ENCODE measurements at places on chromosomes 7 and 10. TPM values are rescaled to one million over a fixed set of nuclear protein-coding genes. Genes with fewer than 3 reads are reported as not detected.
A peak's percentile ranks its signal among the peaks of the same experiment; 100 is the strongest.

TNPO3 gene
- 63.4 TPM for total RNA-seq

DNA sequence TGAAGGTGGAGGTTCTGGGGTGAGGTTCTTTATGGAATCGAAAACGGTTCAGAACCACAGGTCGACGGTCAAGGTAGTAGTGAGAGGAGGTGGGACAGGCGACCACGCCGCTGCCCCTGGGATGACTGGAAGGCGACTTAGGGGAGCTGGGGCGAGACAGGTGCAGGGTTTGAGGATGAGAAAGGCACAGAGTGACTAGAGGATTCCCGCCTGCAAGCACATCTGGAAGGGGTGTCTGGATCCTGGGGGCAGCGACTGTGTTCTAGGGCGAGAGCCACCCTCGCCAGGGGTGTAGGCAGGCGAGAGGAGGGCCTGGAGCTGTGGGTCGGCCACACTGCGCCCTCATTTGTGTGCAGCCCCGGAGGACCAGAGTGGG lies 468 bp upstream of the IRF5 start:
- DNase-seq = no peak

DNA sequence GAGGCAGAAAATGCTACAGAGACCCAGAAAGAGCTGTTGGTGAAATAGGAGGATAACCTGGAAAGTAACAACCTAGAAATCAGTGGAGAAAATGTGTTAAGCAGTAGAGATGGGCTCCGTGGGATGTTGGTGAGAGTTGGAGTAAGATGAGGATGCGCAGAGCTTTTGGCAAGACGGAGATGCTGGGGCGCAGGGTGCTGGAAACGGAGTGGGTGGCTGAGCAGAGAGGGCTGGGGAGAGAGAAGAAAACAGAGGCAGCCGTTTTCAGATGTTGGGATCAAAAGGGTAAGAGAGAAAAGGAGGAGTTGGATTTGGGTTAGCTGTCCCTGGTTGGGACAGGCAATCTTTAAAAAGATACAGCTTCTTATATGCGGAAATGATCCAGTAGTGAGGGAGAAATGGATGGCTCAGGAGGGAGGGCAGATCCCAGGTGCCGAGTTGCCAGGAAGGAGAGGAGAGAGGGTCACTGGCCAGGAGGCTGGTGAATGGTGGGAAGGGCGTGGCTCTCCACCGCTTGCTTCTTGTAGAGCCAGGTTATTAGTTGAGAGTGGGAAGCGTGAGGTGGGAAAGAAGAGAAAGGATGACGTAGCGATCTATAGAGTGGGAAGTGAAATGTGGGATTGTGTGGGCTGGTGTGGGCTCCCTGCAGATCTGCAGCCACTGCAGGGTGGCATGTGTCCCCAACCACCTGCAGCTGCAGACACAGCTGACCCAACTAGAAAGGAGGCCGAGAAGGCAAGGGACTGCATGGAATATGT lies 182.2 kb upstream of the SVIL start:
- no peak for DNase-seq

DNA sequence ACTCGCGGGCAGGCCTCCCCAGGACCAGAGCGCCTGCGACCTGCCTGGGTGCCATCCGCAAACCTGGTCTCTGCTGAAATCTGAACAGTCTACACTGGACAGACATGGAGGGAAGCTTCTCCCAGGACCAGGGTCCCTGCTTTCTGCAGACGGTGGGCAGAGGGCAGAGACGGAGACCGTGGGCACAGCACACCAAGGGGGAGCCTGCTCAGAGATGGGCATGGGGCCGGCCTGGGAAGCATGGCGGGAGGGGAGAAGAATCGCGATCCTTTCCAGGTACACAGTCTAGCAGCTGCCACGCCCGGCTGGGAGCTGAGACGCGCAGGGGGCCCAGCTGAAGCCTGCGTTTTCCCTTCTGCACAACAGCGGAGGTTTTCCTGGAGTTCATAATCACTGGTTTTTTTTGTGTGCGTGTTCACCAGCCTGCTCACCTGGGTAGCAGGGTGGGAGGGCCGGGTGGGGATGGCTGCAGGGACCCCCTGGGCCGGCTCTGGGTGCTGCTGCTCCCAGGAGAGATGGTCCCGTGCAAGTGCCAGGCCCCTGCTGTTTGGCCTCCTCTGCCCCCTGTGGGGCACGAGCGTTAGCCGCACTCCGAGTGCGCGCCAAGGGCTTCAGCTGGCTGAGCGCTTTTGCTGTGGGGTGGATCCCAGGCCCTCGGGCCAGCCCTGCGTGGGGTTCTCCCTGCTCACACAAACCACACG lies 448.8 kb downstream of the DNAJB6 start:
- DNase-seq = no peak

- no peak for DNase-seq
These were observed 16.2 kb downstream of the ZNF316 start for GRCh38 chr7:6653071-6654003.

DNA sequence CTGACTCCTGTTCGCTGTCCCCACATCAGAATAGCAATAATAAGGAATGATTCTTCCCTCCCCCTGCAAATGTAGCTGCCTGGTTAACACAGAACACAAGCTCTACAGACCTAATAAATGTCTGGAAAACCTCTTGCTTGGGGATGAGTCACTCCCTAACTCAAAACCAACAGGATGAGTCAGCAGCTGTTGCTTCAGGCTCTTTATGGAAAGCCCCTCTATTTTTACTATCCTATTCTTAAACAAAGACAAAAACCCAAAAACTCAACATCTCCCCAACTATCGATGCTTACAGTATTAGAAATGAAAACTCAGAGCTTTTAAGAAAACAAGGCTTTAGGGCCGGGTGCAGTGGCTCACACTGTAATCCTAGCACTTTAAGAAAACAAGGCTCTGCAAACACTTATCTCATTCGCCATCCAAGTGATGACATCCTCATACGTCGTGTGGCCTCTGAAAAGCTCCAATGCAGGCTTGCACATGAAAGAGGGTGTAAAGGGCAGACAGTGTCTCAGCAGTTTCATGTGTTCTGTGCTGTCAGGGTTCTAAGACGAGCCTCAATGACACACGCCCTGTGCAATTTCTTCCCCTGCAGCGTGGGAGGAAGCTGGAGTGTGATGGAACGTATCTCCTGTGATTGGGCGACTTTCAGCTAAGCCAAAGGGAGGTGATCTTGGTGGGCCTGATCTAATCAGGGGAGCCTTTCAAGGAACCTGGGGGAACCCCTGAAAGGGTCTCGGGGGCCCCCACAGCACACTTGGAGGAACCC lies 70.1 kb downstream of the AMZ1 start:
- DNase-seq = peak; percentile 97

DNA sequence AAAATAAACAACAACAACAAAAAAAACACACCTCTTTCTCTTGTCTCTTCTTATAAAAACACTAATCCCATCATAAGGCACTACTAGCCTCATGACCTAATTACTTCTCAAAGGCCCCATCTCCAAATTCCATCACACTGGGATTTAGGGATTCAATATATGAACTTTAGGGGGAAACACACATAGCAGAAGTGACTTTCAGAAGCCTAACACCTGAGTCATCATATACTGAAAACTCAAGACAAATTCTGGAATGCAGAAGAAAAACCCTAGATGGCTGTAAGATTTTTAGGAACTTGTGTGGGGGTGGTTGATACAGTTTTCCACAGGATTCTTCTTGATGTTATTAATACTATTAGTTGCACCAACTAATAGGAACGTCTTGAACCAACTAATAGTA lies 33.7 kb upstream of the CSTF2T start:
- DNase-seq = peak; percentile 33
